ENCODE measurements at places on chromosomes 12 and 14.
A peak's percentile ranks its signal among the peaks of the same experiment; 100 is the strongest.

DNA sequence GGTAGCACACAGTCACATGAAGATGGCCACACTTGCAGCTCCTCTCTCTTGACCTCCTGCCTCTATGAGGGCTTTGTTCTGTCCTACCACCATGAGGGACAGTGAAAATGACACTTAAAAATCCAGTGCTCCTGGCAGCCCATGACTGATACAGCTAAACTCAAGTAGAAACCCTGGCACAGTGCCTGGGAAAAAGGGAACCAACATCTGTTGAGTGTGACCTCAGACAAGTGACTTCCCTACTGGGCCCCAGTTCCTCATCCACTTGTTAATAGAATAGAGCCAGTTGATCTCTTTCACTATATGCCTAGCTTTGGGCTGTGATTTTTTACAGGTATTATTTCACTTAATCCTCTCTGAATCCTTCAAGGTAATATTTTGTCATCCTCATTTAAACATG is 4.8 kb downstream of the GUCY2C start:
- peak; percentile 1 for DNase-seq

DNA sequence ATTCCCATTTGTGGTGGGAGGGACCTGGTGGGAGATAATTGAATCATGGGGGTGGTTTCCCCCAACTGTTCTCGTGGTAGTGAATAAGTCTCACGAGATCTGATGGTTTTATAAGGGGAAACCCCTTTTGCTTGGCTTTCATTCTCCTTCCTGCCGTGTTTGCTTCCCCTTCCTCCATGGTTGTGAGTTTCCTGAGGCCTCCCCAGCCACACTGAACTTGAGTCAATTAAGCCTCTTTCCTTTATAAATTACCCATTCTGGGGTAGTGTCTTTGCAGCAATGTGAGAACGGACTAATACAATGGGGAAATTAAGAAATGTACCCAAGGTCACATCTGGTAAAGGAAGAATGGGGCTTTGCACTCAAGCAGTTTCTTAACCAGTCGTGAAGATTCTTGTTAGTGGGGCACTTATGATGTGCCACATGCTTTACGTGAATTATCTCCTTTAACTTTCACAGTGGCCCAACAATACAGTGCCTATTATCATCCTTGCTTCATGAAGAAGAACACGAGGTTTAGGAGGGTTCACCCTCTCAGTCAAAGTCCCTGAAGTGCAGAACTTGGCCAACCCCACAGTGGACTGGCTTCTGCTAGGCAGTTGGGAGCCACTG is 234.3 kb downstream of the EFCAB11 start:
- DNase-seq, result no peak

GRCh38 chr12:122852336-122853275 is 17.3 kb downstream of the HIP1R start:
- DNase-seq, result no peak

DNA sequence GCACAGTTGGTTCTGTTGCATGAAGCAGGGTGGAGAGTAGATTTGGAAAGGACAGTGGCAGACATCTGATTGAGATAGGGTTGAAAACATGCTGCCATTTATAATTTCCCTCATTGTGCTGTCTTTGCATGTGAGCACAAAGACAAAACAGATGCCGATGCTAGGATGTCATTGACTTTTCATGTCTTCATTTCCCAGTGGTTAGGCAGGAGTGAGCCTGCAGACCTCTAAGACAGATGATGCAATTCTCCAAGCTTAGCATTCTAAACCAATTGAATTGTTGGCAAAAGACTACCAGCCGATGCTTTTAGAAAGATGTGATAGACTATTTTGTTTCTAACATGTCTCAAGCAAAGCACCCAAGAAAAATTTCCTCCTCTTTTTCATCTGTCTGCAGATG is 37.1 kb upstream of the PELI2 start:
- DNase-seq, result no peak

DNA sequence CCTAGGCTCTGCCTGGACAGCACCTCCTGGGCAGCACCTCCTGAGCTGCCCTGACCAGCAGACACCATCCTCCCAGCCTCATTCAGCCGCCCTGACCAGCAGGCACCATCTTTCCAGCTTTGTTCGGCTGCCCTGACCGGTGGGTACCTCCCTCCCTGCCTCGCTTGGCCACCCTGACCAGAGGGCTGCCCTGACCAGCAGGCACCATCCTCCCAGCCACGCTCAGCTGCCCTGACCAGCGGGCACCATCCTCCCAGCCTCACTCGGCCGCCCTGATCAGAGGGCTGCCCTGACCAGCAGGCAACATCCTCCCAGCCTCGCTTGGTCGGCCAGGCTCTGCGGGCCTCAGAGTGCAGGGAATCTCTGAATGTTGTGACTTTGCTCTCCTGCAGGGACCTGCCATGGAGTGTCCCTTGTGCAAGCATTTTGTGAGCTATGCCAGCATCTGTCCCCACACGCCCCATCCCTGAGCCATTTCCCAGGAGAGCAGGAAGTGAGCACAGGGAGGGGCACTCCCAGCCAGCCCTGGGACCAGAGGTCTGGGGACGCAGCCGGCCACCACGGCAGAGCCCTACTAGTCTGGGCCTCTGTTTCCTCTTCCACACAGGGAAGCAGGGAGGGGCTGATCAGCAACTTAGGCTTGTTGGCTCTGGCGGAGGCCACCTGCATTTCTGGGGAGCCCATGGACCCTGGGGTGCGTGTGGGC is 265.5 kb downstream of the SEC23A start:
- no peak for DNase-seq

GRCh38 chr12:10392394-10392930 is 2.6 kb upstream of the KLRK1 start:
- peak; percentile 89 for DNase-seq

DNA sequence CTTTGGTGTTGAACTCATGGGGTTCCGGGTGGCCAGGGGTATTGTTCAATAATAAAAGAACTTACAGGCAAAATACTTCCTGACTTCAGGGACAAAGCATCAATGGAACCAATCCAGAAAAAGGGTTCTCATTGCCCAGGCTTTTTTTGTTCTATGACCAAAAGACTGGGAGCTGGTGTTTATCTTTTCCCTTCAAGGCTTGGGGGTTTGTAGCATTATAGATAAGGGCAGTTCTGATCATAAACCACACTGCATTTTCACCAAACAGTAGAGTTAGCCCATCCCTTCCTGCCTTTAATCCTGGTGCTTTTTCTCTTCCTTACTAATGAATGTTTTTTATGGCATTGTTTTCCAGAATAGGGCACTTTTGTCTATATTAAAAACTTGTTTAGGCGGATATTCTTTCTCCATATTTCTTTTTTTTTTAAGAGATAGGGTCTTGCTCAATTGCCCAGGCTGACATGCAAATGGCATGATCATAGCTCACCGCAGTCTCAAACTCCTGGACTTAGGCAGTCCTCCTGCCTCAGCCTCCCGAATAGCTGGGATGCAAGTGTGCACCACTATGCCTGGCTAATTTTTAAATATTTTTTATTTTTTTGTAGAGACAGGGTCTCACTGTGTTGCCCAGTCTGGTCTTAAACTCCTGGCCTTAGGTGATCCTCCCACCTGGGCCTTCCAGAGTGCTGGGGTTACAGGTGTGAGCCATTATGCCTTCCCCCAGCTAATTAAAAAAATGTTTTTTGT is 9.7 kb downstream of the FUT8 start:
- no peak for DNase-seq

GRCh38 chr14:96206461-96206860 is 1.8 kb downstream of the BDKRB2 start:
- DNase-seq, result no peak

DNA sequence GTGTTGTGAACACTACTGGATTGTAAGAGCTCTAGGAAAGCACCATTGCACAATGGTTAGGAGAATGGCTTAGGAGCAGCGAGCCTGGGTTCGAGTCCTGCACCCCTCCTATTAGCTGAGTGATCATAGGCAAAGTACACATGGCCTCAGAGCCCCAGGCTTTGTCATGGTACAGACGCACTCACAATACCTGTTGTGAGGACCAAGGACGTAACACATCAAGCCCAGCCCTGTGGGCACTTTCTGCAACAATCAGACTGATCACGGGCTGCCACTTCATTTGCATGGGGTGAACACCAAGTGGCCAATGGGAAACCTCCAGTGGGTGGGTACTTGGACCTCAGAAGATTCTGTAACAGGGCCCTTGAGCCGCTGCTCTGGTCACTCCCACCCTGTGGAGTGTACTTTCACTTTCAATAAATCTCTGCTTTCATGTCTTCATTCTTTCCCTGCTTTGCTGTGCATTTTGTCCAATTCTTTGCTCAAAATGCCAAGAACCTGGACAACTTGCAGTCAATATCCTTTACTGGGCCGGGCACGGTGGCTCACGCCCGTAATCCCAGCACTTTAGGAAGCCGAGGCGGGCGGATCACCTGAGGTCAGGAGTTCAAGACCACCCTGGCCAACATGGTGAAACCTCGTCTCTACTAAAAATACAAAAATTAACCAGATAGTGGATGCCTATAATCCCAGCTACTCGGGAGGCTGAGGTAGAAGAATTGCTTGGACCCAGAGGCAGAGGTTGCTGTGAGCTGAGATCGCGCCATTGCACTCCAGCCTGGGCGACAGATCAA is 28.2 kb downstream of the GLRX5 start:
- no peak for DNase-seq

- DNase-seq, result no peak
Observed at GRCh38 chr14:90681929-90682328, 134.3 kb downstream of the TTC7B start.

DNA sequence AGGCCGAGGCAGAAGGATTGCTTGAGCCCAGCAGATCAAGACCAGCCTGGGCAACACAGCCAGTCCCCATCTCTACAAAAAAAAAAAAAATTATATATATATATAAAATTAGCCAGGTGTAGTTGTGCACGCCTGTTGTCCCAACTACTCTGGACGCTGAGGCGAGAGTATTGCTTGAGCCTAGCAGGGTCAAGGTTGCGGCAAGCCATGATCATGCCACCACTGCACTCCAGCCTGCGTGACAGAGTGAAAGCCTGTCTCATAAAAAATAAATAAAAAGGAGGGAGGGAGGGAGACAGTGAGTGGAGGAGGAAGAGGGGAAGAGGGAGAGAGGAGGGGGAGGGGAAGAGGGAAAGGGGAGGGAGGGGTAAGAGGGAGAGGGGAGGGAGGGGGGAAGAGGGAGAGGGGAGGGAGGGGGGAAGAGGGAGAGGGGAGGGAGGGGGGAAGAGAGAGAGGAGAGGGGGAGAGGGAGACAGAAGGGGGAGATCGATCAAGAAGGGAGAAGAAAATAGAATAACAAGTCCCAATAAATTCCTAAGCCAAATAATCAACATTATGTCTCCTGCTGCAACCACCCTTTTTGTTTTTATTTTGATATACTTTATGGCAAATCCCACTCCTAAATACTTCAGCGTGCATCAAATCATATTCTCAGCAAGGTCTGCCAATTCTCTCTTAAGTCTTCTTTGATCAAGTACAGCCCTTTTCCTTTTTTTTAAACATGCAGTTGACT is 163.9 kb downstream of the MED13L start:
- no peak for DNase-seq

DNA sequence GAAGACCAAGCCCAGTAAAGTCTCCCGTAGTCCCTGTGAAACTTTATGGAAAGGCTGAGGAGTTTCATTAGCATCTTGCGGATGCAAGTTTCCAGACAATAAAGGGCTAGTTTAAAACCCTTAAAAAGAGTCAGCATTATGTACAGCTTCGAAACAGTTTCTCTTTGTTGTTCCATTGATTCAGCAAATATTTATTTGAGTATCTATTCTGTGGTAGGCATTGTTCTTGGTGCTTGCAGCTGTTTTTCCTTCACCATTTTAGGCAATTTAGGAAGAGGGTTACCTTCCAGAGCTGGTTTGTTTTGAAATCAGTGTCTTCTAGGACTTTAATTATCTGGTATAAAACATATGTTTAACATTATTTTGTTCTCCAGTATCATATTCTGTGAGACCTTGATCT is 1.5 kb downstream of the SLIRP start:
- no peak for DNase-seq

GRCh38 chr12:66934302-66935062 is 255.6 kb upstream of the GRIP1 start:
- no peak for DNase-seq

GRCh38 chr14:97359341-97359740 is 562.2 kb downstream of the VRK1 start:
- DNase-seq, result no peak

DNA sequence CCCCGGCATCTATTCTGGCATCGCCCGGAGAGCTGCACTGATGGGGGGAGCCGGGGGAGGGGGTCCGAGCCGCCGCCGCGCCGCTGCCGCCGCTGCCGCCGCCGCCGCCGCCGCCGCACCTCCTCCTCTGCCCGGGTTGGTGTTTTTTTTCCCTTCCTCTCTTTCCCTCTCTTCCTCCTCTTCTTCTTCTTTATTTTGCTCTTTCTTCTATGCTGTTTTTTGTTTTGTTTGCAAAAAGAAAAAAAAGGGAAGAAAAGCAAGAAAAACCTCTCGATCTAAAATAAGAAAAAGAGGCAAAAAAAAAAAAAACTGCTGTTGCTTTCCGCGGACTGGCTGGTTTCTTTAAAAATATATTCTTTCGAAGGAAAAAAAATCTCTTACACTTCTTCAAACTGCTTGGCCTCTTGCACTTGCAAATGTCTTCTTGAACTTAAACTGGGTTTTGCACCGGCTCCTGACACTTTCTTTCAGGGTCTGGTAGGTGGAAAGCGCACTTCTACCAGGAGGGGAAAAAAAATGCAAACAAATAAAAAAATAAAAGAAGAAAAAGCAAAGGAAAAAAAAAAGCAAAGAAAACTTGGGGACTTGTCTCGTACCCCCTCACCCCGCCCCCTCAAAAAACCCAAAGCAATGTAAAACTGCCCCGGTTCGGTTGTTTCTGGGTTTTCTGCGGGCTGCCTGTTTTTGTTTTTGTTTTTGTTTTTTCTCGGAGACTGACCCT is 616 bp downstream of the BCL11B start:
- no peak for DNase-seq

GRCh38 chr12:67222302-67222701 is 46.9 kb upstream of the CAND1 start:
- peak; percentile 89 for DNase-seq

DNA sequence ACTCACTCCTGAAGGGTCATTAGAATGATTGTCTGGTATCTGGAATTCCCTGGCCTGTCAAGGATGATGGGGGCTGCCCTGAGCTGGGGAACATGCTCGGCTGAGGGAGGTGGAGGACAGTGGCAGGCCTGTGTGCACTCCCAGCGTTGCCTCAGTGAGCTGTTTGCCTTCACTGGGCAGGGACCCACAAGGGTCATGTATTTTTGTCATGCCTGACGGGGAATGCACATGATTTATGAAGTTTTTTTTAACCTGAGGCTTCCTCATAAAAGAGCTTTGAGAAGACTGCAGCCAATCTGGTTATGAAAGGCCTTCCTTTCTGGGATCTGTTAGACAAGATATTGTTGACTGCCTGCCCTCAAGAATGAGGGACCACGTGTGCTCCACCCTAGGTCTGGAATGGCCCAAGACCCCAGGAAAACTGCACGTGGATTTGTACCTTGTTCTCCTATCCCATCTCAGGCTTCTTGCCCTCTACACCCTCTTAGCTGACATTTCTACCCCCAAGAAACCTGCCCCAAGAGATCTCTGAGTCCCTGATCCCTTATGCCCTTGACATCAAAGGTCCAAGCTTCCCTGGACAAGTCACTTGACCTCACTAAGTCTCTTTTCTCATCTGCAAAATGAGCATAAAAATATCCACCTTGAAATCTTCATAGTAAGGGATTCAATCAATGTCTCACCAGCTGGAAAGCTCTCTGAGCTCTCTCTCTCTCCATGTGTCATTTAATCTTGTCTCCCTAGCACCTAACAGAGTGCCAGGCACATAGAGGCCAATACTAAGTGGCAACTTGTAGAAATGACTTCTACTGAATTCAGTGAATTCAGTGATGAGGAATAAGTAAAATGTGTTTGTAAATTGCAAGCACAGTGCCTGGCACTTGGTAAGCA is 24.5 kb upstream of the COL2A1 start:
- DNase-seq, result no peak

- DNase-seq, result no peak
Observed at GRCh38 chr12:27261866-27262265, 17.8 kb downstream of the STK38L start.

- DNase-seq, result no peak
Observed at GRCh38 chr12:42824327-42824726, 234.8 kb upstream of the PRICKLE1 start.

Data from NCI-H2029 treated with DMSO at 0.1 percent for 48 hours (cell line).